Right renal cortex interstitium (tissue), 3 donors: ENCODE measurements at places on chromosomes 6 and 20. TPM values are rescaled to one million over a fixed set of nuclear protein-coding genes. Genes with fewer than 3 reads are reported as not detected.

GRCh38 chr6:7629321-7629720 lies 39.3 kb downstream of the SNRNP48 start:
- DNase-seq: no peak

Gene CTAGE9
- not detected for polyA plus RNA-seq

GRCh38 chr20:11296951-11297350 lies 620.7 kb upstream of the BTBD3 start:
- no peak for DNase-seq

GRCh38 chr6:136921381-136921935 lies 643 bp upstream of the SLC35D3 start:
- DNase-seq: no peak

DNA sequence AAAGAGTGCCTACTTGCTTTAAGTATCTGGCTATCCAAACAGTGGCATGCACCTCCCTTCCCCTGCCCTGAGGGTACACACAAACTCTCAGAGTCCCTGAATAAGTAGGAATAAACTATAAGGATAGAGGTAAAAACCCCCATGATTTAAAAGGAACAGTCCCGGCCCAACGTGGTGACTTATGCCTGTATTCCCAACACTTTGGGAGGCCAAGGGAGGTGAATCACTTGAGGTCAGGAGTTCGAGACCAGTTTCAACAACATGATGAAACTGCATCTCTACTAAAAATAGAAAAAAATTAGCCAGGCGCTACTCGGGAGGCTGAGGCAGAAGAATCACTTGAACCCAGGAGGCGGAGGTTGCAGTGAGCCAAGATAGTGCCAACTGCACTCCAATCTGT lies 22.2 kb downstream of the SAMHD1 start:
- no peak for DNase-seq

Gene MOG
- polyA plus RNA-seq: not detected

DNA sequence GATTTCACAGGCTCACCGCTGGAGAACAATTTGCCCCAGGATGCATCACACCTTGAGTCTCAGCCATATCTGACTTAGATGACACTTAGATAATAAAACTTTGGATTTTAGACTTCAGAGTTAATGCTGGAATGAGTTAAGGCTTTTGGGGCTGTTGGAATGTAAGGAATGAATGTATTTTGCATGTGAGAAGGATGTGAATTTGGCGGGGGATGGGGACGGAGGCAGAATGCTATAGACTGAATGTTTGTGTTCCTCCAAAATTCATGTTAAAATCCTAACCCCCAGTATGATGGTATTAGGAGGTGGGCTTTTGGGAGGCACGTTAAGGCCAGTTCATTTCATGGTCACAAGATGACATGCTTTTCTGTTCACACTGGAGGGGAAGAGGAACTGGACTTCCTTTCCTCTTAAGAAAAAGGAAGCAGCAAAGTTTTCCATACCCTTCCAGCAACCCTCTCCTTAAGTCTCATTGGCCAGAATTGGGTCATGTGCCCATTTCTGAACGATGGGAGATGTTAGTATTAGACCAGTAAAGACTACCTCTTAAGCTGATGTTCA lies 5.8 kb upstream of the SRXN1 start:
- DNase-seq: no peak

GRCh38 chr6:124822721-124823120 lies 139.5 kb upstream of the RNF217 start:
- no peak for DNase-seq

GRCh38 chr6:92139601-92140000 lies 1279.8 kb downstream of the EPHA7 start:
- DNase-seq: no peak

DNA sequence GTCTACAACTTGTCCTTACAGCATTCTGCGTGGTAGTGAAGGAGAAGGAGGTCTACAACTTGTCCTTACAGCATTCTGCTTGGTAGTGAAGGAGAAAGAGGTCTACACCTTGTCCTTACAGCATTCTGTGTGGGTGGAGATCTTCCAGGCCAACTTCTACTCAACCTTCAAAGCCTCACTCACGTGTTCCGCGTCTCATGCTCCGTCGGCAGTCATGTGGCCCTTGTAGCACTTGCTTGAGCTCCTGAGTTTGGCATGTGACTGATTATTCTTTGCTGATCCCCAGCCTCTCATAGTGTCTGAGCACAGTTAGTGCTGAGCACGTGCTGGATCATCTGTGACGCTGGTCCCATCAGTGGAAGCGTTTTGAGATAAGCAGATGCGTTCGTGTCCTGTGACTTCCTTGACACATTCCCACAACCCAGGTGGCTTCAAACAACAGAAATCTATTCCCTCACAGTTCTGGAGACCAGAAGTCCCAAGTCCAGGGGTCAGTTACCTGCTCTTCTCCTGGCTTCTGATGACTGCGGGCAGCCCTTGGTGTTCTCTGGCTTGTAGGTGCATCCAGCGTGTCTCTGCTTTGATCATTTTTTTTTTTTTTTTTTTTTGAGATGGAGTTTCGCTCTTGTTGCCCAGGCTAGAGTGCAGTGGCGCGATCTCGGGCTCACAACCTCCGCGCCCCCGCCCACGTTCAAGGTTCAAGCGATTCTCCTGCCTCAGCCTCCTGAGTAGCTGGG lies 2.6 kb downstream of the SS18L1 start:
- no peak for DNase-seq

DNA sequence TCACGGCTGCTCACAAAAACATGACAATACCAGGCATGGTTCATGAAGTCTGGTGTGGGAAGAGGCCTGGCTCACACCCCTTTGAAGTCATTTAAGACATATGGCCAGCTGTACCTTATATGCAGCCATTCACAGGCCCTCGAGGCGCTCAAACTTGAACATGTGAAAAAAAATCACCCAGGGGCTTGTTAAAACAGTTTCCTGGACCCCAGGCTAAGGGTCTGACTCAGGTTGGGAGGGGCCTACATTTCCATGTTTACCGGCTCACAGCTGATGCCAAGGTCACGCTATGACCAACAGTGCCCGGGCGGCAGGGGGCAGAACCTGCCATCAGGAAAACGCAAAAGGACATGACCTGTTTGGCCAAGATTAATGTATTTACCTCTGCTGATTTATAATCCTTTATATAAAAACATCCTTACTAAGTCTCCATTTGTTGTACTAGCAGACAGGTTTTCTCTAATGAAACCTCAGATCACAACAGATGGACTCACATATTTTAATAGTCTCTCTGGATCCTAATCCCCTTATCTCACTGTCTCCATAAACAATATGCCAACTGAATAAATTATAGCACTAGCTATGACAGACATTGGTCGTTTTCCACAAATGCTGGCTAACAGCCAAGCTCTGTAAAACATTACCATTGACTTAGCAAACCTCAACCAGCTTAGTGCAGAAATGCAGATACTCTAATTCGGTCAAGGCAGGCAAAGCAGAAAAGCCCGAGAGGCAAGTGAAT lies 19.9 kb downstream of the EZR start:
- no peak for DNase-seq

DNA sequence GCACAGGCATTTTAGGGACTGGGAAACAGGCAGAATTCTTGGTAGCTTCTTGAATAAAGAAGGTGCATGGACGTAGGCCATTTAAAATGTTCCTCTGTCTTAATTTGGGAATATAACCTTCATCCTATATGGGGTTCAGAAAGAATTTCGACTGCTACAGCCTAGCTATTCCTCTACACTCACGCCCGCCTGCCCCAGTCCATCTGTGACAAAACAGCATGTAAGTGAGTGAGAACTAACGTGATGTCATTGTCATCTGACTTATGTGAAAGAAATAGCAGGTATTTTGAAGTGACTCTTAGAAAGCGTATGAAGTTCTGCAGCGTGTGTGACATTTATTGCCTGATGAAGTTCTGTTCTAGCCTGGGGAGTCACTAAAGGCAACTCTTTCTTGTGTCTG lies 52.2 kb upstream of the SLC22A1 start:
- no peak for DNase-seq

DNA sequence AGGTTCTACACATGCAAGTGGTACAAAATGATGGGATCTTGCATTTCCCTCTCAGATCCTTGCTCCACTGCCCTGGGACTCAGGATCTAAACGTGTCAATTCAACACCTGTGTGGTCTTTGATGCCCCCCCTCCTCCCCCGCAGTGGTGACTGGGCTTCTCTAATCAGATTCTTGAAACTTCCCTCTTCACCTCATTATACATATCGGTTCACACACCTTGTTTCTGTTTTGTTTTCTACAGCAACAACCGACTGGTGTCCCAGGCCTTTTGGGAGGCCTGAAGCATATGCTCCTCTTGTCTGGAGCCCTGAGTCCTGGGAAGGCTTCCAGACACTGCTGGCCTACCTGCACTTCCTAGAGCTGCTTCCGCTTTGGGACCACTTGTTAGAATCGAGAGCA lies 20.0 kb downstream of the SAMD3 start:
- no peak for DNase-seq

Gene KHDC1L
- 0.33 TPM for polyA plus RNA-seq

GRCh38 chr6:55499591-55499990 lies 79.4 kb downstream of the HMGCLL1 start:
- DNase-seq: no peak

GRCh38 chr6:1233924-1234323 lies 78.0 kb upstream of the FOXQ1 start:
- DNase-seq: no peak

DNA sequence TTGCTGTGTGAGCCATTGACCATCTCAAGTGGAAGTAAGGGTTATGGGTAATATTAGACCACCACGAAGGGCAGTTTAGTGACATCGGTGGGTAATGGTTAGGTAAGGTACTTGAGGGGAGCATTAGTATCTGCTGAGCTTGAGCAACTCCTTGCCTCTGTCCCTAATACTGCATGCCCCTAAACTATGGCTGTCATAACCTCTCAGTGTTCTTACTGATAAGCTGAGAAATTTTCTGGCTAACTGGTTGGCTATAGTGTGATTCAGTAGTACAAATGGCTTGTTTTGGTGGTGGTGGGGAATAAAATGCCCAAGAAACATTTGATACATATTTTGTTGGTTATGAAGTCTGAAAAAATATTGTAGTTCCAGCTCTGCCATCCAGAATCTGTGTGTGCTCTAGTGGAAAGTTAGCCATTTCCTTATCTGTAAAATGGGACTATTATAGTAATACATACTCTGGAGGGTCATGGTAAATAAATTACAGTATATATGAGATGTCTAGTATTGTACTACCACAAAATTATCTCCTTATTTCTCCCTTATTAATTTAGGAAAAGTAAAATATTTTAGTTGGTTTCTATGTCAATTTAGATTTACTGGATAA lies 113.1 kb downstream of the NCOA3 start:
- no peak for DNase-seq

Gene FBXO9
- 92.2 TPM for polyA plus RNA-seq

Gene MPIG6B
- polyA plus RNA-seq: 1.4 TPM

Gene SYTL3
- polyA plus RNA-seq: 4.4 TPM

DNA sequence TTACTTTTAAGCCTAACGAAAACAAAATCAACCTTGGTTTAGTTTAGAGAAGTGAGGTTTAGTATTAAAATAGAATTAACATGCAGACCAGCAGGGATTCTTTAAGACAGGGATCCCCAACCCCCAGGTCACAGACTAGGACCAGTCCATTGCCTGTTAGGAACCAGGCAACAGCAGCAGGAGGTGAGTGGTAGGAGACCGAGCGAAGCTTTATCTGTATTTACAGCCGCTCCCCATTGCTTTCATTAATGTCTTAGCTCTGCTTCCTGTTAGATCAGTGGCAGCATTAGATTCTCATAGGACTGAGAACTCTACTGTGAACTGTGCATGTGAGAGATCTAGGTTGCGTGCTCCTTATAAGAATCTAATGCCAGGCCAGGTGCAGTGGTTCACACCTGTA lies 225.9 kb downstream of the NKAIN2 start:
- DNase-seq: no peak

Gene SLC22A16
- 0.83 TPM for polyA plus RNA-seq

DNA sequence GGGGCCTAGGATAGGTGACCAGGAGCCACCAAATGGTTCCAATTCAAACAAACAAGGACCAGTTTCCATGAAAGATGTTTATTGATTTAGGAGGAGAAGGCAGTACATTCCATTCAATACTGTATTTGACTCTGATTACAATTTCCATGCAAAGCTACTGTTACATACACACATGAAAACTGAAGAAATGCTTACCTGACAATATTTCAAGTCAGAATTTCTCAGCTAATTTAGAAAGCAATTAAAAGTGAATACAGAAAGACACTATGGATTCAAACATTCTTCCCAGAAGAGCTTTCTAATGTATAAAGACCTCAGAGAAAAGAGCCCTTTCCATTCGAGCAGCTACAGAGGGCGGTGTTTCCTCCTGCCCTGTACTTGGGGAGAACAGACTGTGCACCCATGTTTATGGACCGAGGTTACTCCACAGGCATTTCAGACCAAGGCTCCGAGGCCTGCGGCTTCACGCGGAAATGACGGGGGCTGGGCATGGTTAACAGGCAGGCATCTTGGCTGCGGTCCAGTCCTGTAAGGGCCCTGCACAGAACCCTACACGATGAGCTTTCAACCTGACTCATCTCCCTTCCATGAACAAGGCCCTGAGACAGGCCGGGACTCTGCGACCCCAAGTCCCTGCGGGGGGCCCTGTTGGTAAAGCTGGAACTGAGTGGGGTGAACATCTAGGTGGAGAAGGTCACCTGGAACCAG lies 25.7 kb upstream of the TCFL5 start:
- no peak for DNase-seq

DNA sequence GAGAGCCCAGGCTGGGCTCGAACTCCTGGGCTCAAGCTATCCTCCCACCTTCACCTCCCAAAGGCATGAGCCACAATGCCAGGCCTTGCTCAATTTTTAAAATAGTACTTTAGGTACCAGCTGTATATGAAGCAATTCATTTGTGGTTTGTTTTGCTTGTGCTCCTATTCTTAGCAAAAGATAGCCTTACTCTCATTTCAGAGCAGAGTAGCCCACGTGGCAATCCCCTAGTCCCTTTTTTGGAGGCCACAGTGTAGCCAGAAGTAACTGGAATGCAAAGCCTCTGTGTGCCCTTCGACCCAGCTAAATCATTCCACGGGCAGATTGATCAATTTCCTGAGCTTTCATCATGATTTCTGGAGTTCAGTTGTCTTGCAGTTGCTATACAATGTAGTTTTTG lies 372.2 kb downstream of the NRN1 start:
- DNase-seq: no peak

GRCh38 chr6:55578537-55579363 lies at the start of gene HMGCLL1:
Gene HMGCLL1 (minus strand): TSS chr6:55579192. CDS start chr6:55579055, 137 bp downstream.
- DNase-seq: no peak

GRCh38 chr6:42555477-42556457 lies 8.1 kb upstream of the UBR2 start:
- DNase-seq: no peak

GRCh38 chr6:43172104-43173007 lies 1.3 kb downstream of the SRF start:
- no peak for DNase-seq

- no peak for DNase-seq
Measured at GRCh38 chr20:21273755-21274386, 29.3 kb upstream of the XRN2 start.

Gene CRISP3
- 0.55 TPM for polyA plus RNA-seq

Gene SNAI1
- polyA plus RNA-seq: 10.7 TPM

- no peak for DNase-seq
Measured at GRCh38 chr6:112040956-112041355, 12.9 kb upstream of the CCN6 start.

Gene HS3ST5
- polyA plus RNA-seq: 0.83 TPM

Gene TSHZ2
- 15.0 TPM for polyA plus RNA-seq

Gene ADGB
- polyA plus RNA-seq: 0.67 TPM

Gene OPRL1
- 1.1 TPM for polyA plus RNA-seq

Gene SCRT2
- polyA plus RNA-seq: 0.10 TPM
